Fibroblast of skin of right biceps (primary cell): ENCODE measurements at places on chromosomes 1 and 21.

GRCh38 chr21:31161157-31161556 lies 122.9 kb upstream of the KRTAP19-8 start:
- DNase-seq = peak; percentile 74

DNA sequence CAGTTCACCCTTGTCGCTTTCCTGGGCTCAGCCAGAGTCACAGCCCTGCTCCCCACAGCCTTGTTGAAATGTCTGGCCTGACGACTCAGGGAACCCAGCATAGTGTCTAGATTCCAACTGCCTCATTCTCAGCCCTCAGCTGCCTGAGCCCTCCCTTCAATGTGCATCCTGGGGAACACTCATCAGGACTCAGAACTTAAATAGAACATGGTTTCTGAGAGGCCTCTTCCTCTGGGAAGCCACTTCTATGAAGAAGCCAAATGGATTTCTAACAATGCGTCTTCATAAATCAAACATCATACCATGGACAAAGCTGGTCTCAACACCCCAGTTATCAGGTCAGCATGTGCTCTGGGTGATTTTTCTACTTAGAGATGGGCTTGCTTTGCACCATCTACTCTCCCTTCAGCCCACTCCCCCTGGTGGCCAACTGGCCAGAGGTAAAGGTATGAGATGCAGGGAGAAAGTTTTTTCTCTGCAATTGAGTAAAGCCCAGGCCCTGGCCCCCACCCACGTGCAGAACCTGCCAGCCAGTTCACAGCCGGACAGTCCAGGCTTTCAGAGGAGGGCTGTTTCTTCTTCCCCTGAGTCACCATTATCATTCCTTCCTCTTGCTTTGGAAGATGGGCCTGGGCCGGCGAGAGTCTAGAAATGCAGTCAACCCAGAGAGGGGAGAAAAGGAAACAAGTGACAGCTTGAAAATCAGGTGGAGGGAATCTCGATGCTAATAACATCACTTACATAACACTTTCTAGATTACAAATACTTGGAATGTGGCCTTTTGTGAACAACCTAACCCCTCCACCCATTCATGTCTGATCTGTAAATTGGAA lies 32.1 kb downstream of the CD244 start:
- DNase-seq = peak; percentile 10

- DNase-seq = peak; percentile 88
These were observed 35.4 kb downstream of the PTPRU start for GRCh38 chr1:29271724-29272123.

DNA sequence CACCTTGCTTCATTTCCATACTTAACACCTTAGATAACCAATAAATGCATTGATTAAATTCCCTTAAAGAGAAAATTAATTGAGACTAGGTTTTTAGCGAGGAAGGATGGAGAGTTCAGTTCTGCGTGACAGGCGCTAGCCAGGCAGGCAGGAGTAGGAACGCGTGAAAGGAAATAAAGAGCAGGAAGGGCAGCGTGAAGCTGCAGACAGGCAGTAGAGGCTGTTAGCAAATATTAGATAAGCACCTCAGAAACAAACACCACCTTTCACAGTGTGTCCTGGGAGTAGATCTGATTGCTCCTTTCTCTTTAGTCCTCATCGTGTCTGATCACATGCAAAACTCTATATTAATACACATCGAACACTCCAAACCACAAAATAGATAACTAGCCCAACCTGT lies 282.7 kb upstream of the ADGRL2 start:
- DNase-seq = no peak

GRCh38 chr1:64960731-64961130 lies 5.6 kb downstream of the JAK1 start:
- DNase-seq = no peak

- DNase-seq = no peak
These were observed 178.8 kb upstream of the NFIA start for GRCh38 chr1:60903591-60903990.

DNA sequence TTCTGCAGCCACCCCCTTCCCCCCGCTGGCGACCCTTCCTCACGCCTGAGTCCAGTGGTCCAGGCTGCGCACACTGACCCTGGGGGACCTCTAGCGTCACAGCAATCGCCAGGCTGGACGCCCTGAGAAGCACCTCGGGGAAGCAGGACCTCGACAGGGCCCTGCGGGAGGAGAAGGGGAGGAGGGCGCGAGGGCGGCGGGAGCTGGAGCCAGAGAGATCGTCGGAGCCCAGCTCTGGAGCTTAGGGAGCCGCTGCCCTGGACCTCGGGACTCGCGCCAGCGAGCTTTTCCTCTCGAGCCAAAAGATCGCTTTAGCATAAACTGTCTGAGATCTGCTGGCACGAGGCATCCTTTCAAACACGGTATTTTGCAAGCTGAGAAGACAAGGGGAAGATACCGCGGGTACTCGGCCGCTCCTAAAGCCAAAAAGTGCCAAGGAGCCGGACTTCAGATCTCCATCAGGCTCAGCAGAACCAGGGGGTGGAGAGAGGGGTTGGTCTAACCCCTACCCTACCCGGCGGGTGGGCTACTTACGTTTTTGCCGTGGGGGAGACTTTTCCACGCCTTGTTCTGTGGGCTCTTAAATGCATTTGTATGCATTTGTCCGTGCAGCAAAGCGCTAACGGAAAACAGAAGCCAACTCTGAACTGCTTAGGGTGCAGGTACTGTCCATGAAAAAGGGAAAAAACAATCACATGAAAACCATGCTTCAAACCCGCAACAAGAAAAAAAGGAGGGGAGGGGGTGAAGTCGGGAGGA lies 586 bp downstream of the COL24A1 start:
- peak; percentile 53 for DNase-seq

DNA sequence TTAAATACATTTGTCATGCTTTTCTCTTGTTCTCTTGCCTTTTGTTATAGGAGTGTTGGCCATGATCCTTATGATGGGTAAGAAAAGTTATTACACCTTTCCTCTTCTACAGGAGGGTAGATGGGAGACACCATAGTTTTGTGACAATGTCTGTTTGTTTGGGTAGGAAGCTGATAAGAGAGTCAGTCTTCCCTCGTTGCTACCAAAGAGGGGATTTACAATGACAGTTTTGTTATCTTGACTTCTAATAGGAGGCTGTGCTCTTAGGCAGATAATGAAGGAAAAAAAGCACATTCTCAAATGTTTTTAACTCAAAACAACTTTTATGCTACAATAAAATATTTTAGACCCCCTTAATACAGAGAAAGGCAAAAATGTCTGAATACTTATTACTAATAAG lies 48.0 kb upstream of the WLS start:
- DNase-seq = no peak

GRCh38 chr21:19565587-19565986 lies 1162.0 kb upstream of the TMPRSS15 start:
- no peak for DNase-seq

DNA sequence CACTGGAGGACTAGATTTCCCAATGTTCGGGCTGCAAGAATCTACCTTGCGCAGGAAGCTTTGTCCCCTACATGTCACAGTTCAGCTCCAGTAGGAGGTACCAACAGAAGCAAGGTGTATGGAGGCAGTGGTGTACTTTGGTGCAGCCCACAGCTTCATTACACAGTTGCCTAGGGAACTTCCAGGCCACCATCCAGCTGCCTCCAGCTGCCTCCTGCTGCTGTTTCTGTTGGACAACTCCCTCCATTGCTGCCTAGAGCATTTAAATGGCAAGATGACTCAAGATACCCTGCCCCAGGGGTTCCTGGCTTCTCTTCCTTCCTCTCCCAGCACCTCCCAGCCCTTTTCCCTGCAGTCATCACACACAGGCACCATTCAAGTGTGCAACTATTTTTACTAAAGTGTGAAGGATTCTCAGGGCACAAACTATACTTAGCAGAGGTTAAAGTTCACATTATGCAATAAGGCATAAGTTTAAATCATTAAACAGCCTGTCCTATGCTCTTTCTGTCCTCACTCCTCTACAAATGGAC lies 39.0 kb upstream of the ATP1A1 start:
- DNase-seq = peak; percentile 5

- DNase-seq = peak; percentile 60
These were observed 71.4 kb upstream of the GCLM start for GRCh38 chr1:93980320-93981273.

DNA sequence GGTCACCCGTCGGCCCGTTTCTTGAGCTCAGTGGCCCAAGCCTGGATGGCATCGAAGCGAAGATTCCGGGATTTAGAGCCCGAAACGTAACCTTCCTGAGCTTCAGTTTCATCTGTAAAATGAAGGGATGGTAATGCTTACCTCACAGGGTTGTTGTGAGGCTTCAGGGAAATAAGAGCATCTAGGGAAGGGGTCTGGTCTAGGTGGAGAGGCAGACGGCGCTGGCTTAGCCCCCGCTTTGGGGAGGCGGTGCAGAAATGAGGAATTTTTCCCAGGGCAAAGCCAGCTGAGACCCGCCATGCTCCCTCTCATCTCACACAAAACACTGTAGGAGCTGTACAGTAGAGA lies 717 bp upstream of the MYCL start:
- DNase-seq = no peak

GRCh38 chr1:47793563-47793962 lies 203.6 kb downstream of the TRABD2B start:
- no peak for DNase-seq

DNA sequence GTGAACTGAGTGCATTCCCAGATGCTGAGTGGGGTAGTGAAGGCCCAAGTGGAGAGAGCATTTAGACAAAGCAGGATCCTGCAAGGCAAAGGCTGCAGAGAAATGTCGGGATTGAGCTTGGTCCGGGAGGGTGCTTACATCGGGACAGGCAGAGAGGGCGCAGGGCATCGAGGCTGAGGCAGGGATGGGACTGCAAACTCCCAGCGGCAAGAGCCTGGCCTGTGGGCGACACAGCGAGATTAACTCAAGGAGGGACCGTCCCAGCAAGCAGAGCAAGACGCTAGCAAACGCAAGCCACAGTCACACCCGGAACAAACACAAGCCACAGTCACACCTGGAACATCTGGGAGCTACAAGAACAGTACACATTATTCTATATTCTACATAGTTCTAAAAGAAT lies 537.5 kb downstream of the KIF26B start:
- no peak for DNase-seq

GRCh38 chr1:4749406-4749805 lies 95.0 kb downstream of the AJAP1 start:
- DNase-seq = no peak

DNA sequence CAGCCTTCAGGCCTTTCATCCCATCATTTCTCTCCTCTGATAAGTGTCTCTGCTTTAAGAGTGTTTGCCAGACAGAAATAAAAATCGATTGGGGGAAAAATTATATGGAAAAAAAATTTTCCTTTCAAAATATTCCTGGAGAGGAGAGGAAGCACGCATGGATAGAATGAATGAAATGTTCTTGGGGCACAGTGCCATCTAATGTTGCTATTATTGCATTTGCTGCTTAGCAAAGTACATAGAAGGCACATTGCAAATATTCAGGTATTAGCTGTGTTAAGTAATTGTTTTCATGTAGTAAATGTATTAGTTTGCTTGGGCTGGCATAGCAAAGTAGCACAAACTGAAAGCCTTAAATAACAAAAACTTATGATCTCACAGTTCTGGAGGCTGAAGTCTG lies 18.1 kb downstream of the B3GALT5 start:
- DNase-seq = peak; percentile 41

DNA sequence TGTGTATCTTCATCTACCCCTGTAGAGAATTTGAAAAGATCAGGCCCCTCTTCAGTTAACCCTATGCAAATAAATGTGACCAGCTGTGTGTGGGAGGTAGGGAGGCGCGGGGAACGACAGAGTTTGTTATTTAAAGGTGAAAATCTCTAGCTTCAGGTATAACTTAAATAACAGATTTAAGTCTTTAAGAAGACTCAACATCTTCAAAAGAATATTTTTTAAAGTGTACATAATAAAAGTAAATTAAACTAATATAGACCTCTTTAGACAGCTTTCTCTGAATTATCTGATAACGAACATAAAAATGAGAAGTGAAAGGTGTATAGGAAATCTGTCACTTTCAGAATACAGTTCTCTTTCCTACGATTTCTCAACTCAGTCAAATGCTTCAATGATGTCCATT lies 16.0 kb downstream of the ANGPTL3 start:
- no peak for DNase-seq

- DNase-seq = peak; percentile 90
These were observed 11.2 kb upstream of the ADAMTSL4 start for GRCh38 chr1:150537732-150538684.

DNA sequence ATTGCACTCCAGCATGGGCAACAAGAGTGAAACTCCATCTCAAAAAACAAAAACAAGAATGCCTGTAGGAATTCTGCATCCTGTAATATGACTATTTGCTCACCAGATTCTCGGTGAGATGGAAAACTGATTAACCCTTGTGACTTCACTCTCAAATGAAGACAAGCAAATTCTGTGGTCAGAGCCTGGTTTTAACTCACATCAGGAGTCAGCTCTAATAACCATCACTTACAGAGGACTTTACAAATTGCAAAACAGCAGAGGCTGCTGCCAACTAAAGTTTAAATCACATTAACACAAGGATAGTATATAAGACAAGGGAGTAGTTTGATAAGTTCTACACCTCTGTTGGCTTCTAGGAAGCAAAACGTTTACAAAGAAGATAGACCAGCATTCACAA lies 35.7 kb upstream of the FAM163A start:
- no peak for DNase-seq

DNA sequence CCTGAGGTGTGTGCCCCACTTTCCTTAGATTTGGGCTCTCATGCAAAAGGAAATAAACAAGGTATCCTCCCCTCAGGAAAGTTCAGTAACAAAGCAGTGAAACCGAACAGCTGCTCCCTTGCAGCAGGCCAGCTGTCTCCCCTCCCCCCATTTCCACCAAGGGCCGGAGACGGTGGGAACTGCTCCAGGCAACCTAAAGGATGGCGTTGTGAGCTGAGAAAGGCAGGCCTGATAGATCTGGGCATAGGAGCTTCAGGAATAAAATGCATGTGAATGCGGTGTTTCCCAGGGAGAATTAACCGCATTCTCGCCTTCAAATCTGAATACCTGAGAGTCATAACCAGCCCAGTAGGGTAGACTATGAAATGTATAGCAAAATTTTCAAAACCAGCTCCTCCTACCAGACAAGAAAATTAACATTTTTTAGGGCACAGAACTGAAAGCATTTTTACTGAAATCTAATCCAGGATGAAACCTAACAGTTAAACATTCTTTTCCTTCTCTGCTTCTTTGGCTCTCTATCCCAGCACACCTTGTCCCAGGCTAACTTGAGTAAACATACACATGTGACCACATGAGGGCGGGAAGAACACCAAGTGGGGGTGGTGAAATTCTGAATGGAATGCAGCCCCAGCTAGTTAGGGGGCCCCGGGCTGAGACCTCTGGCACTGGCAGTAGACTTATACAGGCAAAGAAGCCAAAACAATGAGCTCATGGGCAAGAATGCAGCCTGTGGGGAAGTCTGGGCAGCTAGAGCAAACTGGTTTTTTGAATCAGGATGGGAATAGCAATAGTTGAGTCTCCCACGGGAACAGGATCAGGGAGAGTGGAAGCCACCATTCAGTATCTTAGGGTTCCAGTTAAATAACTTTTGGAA lies 11.5 kb downstream of the MCL1 start:
- peak; percentile 96 for DNase-seq

- DNase-seq = no peak
These were observed 21.0 kb downstream of the SLC37A1 start for GRCh38 chr21:42534421-42535378.

DNA sequence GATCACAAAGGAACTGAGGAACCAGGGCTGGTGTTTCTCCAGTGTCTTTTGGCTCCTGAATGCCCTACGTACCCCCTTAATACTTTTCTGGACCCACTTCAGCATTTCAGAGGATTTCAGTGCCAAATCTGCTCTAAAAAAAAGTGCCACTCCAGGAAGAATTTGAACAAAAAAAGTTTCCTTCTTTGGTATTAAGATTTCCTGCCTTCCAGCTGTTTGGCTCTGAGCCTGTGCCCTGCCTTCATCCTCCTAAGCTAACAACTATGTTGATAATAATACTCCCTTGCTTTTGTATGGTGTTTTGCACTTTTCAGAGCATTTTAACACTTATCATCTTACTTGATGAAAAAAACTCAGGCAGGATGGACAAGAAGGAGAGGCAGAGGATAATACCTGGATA lies 11.0 kb upstream of the RIMS3 start:
- no peak for DNase-seq
